ENCODE measurements at places on chromosomes 1 and 21.

DNA sequence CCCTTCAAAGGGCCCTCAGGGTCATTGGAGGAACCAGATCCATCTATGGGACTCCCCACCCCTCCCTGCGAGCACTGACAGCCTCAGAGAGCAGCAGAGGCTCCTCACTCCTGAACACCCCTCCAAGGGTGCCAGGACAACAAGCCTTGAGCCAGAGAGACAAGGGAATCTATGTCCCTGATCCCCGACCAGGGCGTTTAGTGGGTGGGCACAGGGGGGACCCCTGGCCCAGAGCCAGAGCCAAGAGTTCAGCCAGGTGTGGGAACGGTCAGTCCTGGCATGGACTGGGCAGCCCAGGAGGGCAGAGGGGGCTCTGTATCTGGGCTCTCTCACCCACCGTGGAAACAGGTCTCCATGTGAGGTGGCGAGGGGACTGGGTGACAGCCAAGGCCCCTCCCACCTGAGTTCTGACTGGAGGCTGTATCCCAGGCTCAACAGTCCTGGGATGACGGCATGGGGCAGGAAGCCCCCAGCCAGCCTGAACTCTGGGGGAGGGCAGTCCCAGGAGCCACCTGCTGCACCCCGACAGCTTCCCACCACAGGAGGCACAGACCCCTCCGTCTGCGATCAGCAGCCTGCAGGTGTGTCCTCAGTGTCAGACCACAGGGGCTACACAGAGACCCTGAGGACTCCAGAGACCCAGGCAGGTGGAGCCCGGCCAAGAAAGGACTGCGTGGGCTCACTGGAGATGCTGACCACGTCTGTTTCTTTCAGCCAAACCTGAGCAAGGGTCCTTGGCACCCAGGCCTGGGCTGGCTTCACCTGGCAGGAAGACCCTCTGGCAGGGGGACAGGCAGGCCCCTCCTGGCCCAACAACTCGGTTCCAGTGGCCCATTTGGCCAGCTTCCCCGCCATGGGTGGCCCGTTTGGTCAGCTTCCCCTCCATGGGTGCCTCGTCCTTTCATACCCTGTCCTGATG lies 11.2 kb upstream of the SRARP start:
- DNase-seq, result peak; percentile 31

DNA sequence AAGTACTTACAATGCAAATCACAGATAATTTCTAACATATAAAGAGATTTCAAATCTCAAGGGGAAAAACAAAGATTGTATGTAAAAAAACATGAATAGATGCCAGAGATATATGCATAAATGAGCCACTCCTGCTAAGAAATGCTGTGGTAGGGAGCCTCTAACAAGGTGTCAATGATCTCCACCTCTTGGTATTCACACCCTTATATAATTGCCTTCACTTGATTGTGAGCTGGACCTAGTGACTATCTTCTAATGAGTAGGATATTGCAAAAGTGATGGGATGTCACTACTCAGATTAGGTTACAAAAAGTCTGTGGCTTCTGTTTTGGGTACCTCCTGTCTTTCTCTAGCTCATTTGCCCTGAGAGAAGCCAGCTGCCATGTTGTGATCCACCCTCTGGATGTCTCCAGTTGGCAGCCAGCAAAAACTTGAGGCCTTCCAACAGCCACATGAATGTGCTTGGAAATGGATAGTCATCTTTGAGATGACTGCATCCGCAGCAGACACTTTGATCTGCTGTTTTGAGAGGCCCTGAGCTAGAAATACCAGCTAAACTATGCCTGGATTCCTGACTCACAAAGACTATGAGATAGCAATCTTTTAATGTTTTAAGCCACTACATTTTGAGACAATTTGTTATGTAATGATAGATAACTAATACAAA lies 196.1 kb upstream of the FGGY start:
- no peak for DNase-seq

GRCh38 chr1:230087028-230087716 lies 20.1 kb downstream of the GALNT2 start:
- DNase-seq, result peak; percentile 40

- no peak for DNase-seq
Observed at GRCh38 chr1:29309075-29309474, 72.8 kb downstream of the PTPRU start.

DNA sequence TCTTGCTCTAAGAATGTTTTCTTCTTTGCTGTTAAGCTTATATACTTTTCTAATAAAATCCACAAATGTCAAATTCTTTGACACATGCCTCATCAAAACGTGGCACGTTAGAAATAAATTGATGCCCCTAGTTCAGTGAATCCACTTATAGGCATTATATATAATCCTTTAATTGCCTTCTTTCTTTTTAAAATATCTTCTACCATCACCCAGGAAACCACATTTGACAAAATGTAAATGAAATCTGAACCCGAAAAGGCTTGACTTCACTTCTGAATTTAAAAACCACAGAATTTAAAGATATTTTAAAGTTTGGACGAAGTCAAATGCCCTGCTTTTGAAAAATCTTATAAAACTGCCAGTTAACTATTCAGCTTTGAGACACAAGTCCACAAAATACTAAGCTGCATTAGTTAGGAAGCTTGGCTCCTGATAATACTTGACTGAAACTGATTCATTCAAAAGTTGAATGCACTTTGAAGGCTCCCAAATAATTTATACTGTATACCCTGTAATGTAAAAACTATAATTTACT lies 22.4 kb upstream of the KIFAP3 start:
- no peak for DNase-seq

- DNase-seq, result peak; percentile 85
Observed at GRCh38 chr1:101235696-101236515, 913 bp upstream of the S1PR1 start.

DNA sequence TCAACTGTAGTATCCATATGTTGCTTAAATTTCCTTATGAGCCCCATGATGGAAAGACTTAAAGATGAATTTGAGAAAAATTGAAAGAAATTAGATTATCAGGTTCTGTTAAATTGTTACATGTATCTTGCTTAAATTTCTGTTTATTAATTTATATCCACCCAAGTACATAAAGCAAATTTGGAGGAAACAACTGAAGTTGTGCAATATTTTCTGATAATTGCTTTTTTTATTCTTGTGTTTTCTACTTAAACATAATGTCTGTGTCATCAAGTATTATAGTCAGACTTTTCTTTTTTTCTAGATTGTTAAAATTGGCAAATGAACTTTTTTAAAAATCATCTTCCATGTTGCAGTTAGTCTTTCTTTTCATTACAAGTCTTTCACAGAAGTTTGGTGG lies 36.8 kb downstream of the RNF11 start:
- DNase-seq, result no peak

DNA sequence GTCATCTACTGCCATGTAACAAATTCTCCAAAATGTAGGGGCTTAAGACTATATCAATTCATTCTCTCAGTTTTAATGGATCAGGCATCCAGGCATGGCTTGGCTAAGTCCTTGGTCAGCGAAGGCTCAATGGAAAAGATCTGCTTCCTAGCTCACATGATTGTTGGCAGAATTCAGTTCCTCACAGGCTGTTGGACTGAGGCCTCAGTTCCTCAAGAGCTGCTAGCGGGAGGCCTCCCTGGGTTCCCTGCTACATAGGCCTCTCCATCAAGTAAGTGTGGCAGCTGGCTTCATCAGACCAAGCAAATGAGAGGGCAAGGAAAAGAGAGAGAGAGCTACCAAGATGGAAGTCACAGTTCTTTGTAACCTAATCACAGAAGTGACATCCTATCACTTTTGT lies 19.6 kb upstream of the EYA3 start:
- peak; percentile 24 for DNase-seq

DNA sequence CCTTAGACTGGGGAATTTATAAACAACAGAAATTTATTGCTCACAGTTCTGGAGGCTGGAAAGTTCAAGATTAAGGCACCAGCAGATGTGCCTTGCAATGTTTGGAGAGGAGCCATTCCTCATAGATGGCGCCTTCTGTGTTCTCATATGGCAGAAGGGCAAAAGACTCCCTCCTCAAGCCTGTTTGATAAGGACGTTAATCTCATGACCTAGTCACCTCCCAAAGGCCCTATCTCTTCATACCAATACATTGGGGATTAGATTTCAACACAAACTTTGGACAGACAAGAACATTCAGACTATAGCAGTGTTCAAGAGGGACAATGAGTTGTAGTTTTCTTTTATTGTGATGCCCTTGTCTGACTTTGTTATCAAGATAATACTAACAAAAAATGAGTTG lies 34.3 kb downstream of the PSMG1 start:
- DNase-seq, result no peak

- peak; percentile 95 for DNase-seq
Observed at GRCh38 chr1:204837440-204838084, 33.1 kb upstream of the NFASC start.

- DNase-seq, result no peak
Observed at GRCh38 chr1:156386949-156387869, 18.2 kb downstream of the RHBG start.

DNA sequence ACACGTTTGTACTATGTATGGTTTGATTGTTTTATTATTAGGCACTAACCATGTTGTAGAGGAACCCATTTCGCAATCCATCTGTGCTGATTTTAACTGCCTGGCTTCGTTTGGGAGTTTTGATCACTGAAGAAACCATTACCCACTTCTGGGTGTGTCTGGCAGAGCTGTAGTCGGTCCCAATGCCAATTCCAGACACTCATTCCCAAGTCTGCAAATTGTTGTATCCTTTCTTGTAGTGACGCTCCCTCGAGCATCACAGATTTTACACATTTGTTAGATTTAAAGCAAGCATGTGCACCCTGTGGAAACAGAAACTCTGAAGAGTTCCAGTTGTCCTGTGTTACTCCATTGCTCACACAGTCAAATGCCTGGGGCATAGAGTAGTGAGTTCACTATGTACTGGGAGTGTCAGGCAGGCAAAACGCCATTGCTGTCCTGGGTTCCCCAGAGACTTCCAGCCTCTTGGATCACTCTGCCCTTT lies 31.0 kb upstream of the EFCAB14 start:
- DNase-seq, result no peak

DNA sequence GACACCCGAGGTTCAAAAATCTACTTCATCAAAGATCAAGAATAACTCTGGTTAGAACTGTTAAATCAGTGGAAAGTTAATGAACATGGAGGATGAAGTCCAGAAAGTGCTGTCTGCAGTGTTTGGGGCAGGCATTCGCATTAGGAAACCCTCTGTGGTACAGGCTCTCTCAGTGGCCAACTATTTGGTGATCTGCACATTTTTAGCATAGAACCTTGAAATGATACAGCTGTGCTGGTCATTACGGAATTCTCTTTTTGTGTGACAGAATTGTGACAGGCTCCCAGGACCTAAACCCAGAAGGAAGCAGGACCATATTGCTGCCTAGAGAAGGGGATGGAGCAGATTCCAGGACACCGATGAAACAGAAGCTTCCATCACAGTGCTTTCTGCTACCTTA lies 89.0 kb downstream of the SLC45A1 start:
- no peak for DNase-seq

DNA sequence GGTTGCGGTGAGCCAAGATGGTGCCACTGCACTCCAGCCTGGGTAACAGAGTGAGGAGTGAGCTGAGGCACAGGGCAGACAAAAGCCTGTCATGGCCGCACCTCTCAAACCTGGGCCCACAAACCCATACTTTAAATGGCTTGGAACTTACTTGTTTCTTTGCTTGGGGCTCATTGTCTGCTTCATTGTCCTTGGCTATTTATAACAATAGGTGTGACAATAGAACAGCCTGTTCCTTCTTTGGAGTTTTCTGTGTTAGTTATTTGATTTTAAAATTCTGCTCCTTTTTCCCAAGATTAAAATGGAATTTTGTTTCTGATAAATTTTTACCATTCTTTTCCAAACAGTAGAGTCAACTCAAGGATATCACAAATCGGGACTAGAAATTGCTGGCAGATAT lies 94.7 kb downstream of the PBX1 start:
- no peak for DNase-seq

DNA sequence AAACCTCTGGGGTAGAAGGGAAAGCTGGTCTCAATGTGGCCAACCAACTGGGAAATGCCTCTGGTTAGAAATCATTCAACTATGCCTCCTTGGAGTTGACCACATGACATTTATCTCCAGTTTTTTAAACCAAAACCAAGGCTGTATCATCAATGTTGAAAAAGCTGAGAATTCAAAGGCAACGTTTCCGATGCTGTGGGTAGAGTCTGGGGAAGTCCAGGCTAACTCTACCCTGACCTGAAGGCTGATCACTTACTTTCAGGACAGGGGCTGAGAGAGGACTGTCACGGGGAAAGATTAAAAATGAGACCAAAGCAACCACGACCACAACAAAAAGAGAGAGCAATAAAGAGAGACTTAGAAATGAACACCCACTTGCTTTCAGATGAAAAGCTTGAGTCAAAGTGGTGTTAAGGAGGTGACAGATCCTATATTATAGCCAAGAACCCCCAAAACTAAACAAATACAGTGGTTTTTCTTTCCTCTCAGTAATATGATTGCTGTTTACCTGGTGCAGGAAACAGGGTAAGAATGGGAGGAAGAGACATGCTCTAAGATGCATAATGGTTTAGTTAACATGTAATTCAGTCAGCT lies 90.8 kb upstream of the TNFSF4 start:
- no peak for DNase-seq

- no peak for DNase-seq
Observed at GRCh38 chr21:27476696-27477095, 509.8 kb upstream of the ADAMTS5 start.

DNA sequence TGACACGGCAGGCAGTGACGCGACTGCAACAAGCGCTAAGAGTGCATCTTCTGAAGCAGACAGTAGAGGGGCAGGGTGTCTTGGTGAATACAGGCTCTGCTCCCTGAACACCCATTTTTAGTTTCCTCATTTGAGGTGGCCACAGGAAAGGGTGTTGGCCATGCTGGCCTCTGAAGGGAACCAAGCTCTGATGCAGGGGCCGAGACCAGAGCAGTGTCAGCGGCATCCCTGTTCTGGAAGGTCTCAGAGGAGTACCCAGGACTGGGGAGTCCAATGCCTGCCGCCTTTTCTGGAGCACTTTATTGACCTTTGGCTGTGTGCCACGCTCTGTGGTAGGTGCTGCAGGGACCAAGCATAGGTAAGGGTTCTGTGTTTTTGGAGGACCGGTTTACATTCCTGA lies 100.4 kb downstream of the KCNJ6 start:
- no peak for DNase-seq

GRCh38 chr1:43402089-43402865 lies 12.6 kb downstream of the SZT2 start:
- DNase-seq, result no peak

- no peak for DNase-seq
Observed at GRCh38 chr1:221149111-221149510, 269.9 kb downstream of the HLX start.

DNA sequence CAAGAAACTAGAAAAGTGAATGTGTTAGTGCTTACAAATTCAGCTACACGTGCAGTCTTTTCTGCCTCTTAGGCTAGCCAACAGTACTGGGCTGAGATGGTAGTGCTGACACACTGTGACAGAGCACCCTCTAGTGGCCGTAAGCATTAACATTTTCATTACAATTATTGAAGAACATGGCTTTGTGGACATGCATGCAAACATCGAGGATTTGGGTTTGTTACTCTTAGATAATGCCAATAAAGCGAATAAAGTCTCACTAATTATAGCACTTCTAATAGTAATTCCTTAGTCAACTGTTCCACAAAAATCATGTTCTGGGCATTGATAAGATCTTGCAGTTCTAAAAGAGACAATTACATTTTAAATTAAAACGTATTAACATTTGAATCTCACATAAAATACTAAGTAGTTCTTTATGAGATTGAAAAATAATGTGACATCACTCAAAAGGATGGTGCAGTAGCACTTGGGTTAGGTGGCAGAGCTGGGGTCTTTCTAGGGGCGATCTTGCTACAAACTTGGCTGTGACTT lies 47.1 kb downstream of the MYSM1 start:
- peak; percentile 68 for DNase-seq
